ENCODE measurements at places on chromosomes 13 and 19. TPM values are rescaled to one million over a fixed set of nuclear protein-coding genes. Genes with fewer than 3 reads are reported as not detected.

Gene DAND5
- 0.69 TPM for total RNA-seq

Gene ARHGAP35
- total RNA-seq = 71.1 TPM

Gene ZNF763
- not detected for total RNA-seq

Gene GSX1
- not detected for total RNA-seq

Gene ZNF709
- total RNA-seq = 6.6 TPM

Gene OR7G1
- total RNA-seq = not detected

Gene LIM2
- not detected for total RNA-seq

Gene CCL25
- not detected for total RNA-seq

Gene RFPL4A
- not detected for total RNA-seq

Gene ZSWIM4
- 43.7 TPM for total RNA-seq

DNA sequence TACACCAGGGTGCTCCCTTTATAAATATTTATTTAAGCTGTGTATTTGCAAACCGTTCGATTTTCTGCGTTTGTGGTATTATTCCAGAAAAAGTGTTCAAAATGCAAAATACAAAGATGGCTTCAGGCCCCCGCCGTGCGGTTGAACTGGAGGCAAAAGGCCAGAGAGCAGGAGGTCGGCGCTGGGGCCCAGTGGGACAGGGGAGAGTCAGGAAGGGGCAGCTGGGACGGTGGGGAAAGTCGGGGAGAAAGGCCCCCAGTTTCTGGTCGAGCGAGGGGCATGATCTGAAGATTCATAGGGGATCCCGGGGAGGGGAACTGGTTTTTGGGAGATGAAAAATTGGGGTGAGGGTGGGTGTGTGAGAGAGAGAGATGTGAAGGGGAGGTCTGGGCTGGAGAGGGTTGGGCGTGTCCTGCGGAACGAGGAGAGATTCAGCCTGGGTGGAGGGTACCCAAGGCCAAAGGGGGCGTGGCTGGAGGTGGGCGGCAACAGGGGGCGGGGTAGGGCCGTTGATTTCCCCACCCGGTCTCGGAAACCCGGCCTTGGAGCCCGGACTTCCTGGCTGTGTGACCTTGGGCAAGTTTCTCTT lies 678 bp downstream of the ISOC2 start:
- no peaks in the 10 kb centered on the region for H3K4me1 ChIP-seq
- H3K27ac ChIP-seq = peak overlapping the region; percentile 43
- H3K36me3 ChIP-seq = no peaks in the 10 kb centered on the region
- H3K4me3 ChIP-seq = peak overlapping the region; percentile 90
- DNase-seq = peak; percentile 60

- H3K27me3 ChIP-seq = no peaks in the 10 kb centered on the region
- no peaks in the 10 kb centered on the region for H3K4me1 ChIP-seq
- no peaks in the 10 kb centered on the region for H3K36me3 ChIP-seq
- H3K27ac ChIP-seq = no peak overlapping the region
Measured at GRCh38 chr13:43587376-43587775, 199.4 kb downstream of the ENOX1 start.

- H3K27me3 ChIP-seq = no peaks in the 10 kb centered on the region
- no peak overlapping the region for H3K27ac ChIP-seq
- DNase-seq = no peak
Measured at GRCh38 chr19:35419046-35419445, 29.0 kb upstream of the FFAR2 start.

DNA sequence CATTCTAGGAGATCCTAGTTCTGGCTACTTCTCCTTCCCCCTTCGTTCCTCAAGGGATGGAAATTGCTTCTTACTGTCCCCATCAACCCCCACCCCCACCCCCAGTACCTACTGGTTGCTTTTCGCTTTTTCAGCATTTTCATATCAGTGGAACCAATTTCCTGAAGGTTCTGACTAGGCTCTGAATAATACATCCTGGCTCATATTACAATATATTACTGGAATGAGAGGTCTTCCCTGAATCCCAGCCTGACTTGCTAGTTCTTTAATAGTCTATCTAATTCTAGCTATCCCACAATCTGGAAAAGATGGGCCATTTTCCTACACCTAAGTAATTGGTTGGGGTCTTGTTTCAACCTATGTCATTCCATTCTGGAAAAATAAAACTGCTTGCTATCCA lies 207.4 kb downstream of the COG6 start:
- no peak for DNase-seq
- H3K4me1 ChIP-seq = peaks cover 3% of the 10 kb centered on the region
- no peaks in the 10 kb centered on the region for H3K36me3 ChIP-seq
- H3K27me3 ChIP-seq = no peaks in the 10 kb centered on the region

- H3K36me3 ChIP-seq = no peaks in the 10 kb centered on the region
- H3K27me3 ChIP-seq = peaks cover 7% of the 10 kb centered on the region
- DNase-seq = no peak
- no peak overlapping the region for H3K4me3 ChIP-seq
Measured at GRCh38 chr19:48770266-48770665, 14.9 kb downstream of the FGF21 start.

- no peak for DNase-seq
- peaks cover 11% of the 10 kb centered on the region for H3K36me3 ChIP-seq
- peak within 1 kb of the TSS; percentile 27 for H3K27ac ChIP-seq
- no peaks in the 10 kb centered on the region for H3K4me1 ChIP-seq
Measured at GRCh38 chr19:48455171-48455907, at the start of gene KCNJ14. Gene KCNJ14, plus strand, starts transcription at chr19:48455574. Its CDS starts 6,151 bp downstream, at chr19:48461725.

DNA sequence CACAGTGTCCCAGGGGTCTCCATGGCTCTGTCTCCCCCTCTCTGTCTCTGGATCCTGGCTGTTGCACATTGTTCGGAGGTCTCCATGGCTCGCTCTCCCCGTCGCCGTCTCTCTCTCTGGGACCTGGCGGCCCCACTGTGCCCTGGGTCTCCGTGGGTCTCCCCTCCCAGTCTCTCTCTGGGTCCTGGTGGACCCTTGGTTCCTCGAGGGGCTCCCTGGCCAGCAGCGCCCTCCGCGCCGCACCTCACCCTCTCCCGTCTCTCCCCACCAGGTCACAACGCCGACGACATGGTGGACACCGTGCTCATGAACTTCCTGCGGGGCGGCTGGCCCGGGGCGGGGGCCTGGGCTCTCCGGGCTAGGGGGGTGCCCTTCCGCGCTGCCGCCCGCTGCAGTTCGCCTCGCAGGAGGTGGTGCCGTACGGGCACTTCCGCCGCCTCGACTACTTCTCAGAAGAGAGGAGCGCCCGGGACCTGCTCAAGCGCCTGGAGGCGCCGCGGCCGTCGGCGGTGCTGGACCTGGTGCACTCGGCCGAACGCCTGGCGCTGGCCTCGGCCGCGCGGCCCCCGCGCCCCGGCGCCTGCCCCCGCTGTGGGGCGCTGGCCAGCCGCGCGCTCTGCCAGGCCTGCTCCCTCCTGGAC lies 29.1 kb downstream of the SIGLEC5 start:
- peaks cover 3% of the 10 kb centered on the region for H3K27me3 ChIP-seq
- no peaks in the 10 kb centered on the region for H3K4me1 ChIP-seq
- no peak overlapping the region for H3K4me3 ChIP-seq
- H3K27ac ChIP-seq = no peak overlapping the region

- H3K27ac ChIP-seq = no peak overlapping the region
- H3K4me1 ChIP-seq = peaks cover 14% of the 10 kb centered on the region
- no peak for DNase-seq
- H3K27me3 ChIP-seq = peaks cover 42% of the 10 kb centered on the region
Measured at GRCh38 chr19:10291554-10292205, 1.9 kb downstream of the ICAM5 start.

DNA sequence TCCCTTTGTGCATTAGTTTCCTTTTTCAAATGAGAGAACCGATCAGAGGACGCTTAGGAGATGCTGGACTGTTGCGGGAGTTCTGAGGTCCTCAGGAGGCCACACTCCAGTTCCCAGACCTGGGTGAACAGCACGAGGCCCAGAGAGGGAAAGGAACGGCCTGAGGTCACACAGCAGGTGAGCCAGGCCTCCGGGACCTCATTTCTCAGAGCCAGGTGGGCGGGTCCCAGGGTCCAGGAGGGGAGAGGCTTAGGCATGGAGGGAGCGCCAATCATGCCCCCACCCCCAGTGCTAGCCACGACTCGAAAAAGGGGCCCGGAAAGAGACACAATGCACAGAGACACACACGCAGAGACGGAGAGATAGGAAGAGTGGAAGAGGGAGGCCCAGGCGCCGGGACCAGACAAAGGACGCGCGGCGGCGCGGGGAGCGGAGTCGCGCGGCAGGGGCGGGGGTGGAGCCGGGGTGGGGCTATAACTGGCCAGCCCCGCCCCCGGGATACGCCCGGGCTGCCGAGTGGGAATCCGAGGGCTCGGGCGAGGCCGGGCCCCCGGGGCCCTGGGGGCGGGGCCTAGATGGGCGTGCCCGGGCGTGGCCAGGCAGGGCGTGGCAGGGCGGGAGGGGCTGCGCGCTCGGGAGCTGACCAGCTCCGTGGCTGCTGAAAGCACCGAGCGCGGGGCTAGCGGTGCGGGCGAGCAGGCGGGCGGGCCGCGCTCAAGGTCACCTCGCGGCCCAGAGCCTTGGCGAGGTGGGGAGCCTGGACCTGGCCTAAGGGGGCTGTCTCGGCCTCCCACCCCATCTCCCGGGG lies 1.6 kb downstream of the ELAVL3 start:
- H3K4me1 ChIP-seq = peaks cover 6% of the 10 kb centered on the region
- no peaks in the 10 kb centered on the region for H3K36me3 ChIP-seq
- no peak for DNase-seq
- H3K27me3 ChIP-seq = peaks cover 33% of the 10 kb centered on the region
- no peak overlapping the region for H3K27ac ChIP-seq

- H3K27me3 ChIP-seq = peaks cover 6% of the 10 kb centered on the region
- H3K36me3 ChIP-seq = peaks cover 25% of the 10 kb centered on the region
- H3K4me1 ChIP-seq = peaks cover 5% of the 10 kb centered on the region
Measured at GRCh38 chr19:10820173-10820572, 15.8 kb downstream of the TMED1 start.

DNA sequence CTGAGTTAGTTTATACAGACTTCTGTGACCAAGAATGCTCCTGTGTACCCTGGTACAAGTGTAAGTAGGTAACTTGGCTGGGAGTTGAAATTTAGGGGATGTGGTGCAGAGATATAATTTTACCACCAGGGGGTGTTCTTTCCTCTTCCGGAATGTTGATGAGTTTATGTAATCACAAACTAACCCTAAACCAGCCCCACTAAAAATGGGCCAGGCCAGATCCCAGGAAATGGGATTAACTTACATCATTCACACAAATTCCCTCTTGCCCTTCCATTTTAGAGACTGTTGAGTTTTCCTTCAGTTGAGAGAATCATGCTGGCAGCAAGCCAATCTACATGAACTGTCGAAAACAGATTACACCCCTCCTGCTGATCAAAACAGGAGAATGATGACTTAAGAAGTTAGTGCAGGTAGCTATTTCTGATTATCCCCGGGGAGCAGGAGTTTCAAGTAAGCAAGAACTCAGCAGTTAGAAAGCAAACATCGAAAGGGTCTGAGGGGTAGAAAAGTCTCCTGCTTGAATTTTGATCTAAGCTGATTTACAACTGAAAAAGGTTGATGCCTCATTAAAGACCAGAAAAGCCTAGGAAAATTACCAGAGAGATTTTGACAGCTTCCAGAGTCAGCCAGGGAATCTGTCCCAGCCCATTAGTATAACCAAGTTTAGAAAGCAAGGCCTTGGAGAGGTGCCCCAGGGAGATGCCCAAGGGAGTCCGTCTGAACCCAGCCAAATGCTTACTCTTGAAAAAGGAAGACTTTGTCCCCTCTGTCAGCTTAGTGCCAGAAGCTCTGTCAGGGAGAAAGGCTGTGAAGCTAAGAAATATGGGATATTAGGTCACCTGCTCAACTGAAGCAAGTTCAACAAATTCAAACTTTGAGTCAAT lies 32.3 kb upstream of the MED4 start:
- peak; percentile 7 for DNase-seq
- no peaks in the 10 kb centered on the region for H3K4me1 ChIP-seq
- H3K4me3 ChIP-seq = no peak overlapping the region
- no peak overlapping the region for H3K27ac ChIP-seq
- no peaks in the 10 kb centered on the region for H3K36me3 ChIP-seq

DNA sequence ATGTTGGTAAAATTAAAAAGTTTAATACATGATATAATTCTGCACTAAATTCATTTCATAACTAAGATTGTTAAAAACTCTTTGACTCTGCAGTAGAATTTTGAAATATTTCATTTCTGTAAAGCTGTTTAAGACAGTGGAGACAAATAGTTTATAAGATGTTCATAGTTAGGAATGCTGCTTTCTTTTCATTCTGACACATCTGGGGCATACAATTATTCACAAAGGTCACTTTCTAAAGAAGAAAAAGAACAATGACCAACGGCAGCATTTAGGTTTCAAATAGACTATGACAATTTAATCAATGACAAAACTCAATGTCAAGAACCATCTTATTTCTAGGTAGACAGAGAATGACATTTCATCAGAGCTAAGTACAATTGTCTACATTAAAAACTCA lies 1422.1 kb downstream of the PCDH9 start:
- H3K36me3 ChIP-seq = no peaks in the 10 kb centered on the region
- no peaks in the 10 kb centered on the region for H3K4me1 ChIP-seq
- H3K4me3 ChIP-seq = no peak overlapping the region
- no peaks in the 10 kb centered on the region for H3K27me3 ChIP-seq

GRCh38 chr13:34145061-34145460 lies 327.1 kb downstream of the RFC3 start:
- DNase-seq = no peak
- no peak overlapping the region for H3K4me3 ChIP-seq
- H3K36me3 ChIP-seq = no peaks in the 10 kb centered on the region
- H3K27ac ChIP-seq = no peak overlapping the region
- H3K4me1 ChIP-seq = no peaks in the 10 kb centered on the region

DNA sequence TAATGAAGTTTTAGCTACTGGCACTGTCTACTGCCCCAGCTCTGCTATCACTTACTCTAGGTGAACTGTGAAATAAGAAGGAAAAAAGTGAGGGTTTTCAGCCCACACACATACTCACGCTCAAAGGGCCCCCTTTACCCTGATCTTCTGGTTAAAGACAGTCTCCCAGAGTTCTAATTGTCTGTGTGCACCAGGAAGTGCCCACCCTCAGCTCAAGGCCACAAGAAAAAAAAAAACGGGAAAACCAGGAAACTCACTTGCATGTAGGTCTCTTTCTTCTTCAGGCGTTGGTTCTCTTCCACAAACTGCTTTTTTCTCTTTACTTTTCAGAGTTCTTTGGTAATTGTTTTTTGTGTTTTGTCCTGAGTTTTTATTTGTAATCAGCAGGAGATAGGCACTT lies 22.1 kb downstream of the RAP2A start:
- H3K4me3 ChIP-seq = peak overlapping the region; percentile 73
- DNase-seq = no peak
- H3K27me3 ChIP-seq = no peaks in the 10 kb centered on the region
- H3K4me1 ChIP-seq = peaks cover 14% of the 10 kb centered on the region
- H3K27ac ChIP-seq = peak overlapping the region; percentile 80

- no peaks in the 10 kb centered on the region for H3K36me3 ChIP-seq
- H3K4me1 ChIP-seq = no peaks in the 10 kb centered on the region
- peaks cover 2% of the 10 kb centered on the region for H3K27me3 ChIP-seq
- H3K4me3 ChIP-seq = no peak overlapping the region
Measured at GRCh38 chr13:27296496-27296895, 25.9 kb downstream of the RASL11A start.

DNA sequence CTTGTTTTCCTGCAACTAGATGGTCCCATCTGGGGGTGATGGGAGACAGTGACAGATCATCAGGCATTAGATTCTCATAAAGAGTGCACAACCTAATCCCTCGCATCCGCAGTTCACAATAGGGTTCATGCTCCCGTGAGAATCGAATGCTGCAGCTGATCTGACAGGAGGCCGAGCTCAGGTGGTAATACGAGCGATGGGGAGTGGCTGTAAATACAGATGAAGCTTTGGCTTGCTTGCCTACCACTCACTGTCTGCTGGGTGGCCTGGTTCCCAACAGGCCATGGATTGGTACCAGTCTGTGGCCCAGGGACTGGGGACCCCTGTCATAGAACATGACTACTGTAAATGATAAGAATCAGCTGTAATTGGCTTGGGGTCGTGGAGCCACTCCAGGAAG lies 28.0 kb downstream of the WDR88 start:
- H3K27ac ChIP-seq = no peak overlapping the region
- peaks cover 9% of the 10 kb centered on the region for H3K27me3 ChIP-seq
- H3K4me1 ChIP-seq = peaks cover 2% of the 10 kb centered on the region
- peaks cover 4% of the 10 kb centered on the region for H3K36me3 ChIP-seq
- no peak for DNase-seq
